ENCODE measurements at places on chromosomes 1 and 21. TPM values are rescaled to one million over a fixed set of nuclear protein-coding genes. Genes with fewer than 3 reads are reported as not detected.

LCE3E gene
- not detected for total RNA-seq

KRTAP20-1 gene
- total RNA-seq = not detected

RAP1GAP gene
- total RNA-seq = not detected

DISP3 gene
- 0.10 TPM for total RNA-seq

ZBTB21 gene
- 9.8 TPM for total RNA-seq

TTC39A gene
- total RNA-seq = 2.3 TPM

TSSK3 gene
- 0.98 TPM for total RNA-seq

TGFB2 gene
- total RNA-seq = 2.3 TPM

CCDC190 gene
- total RNA-seq = 1.9 TPM

MPL gene
- 0.10 TPM for total RNA-seq

GJB5 gene
- not detected for total RNA-seq

TMCC2 gene
- total RNA-seq = 2.0 TPM

IQGAP3 gene
- total RNA-seq = 19.6 TPM

TMPRSS15 gene
- total RNA-seq = not detected

MTARC1 gene
- total RNA-seq = 1.1 TPM

CBR3 gene
- 10.9 TPM for total RNA-seq

PTCH2 gene
- under 0.01 TPM for total RNA-seq

LRRC38 gene
- total RNA-seq = not detected

NUP210L gene
- total RNA-seq = under 0.01 TPM

TLCD4 gene
- total RNA-seq = under 0.01 TPM

UMODL1 gene
- not detected for total RNA-seq

ANGPTL1 gene
- under 0.01 TPM for total RNA-seq

SERTAD4 gene
- total RNA-seq = 3.3 TPM

CLIC6 gene
- total RNA-seq = not detected

RYR2 gene
- 0.10 TPM for total RNA-seq

RNU1-4 gene
- under 0.01 TPM for total RNA-seq

TTLL7 gene
- total RNA-seq = 0.98 TPM

DUSP23 gene
- total RNA-seq = 63.4 TPM

HCN3 gene
- total RNA-seq = 0.65 TPM

COL8A2 gene
- 2.4 TPM for total RNA-seq

S100A12 gene
- not detected for total RNA-seq

GFI1 gene
- total RNA-seq = not detected

MRPL55 gene
- total RNA-seq = 39.2 TPM

AXDND1 gene
- not detected for total RNA-seq

RNF19B gene
- 37.3 TPM for total RNA-seq

AIRE gene
- under 0.01 TPM for total RNA-seq

CITED4 gene
- total RNA-seq = 3.2 TPM

CD5L gene
- not detected for total RNA-seq

DMRTA2 gene
- total RNA-seq = not detected

GNG4 gene
- not detected for total RNA-seq

DDR2 gene
- total RNA-seq = 16.7 TPM

CASQ1 gene
- total RNA-seq = not detected

CRYAA gene
- total RNA-seq = not detected

SLC66A1 gene
- total RNA-seq = 15.4 TPM

Measured in vein endothelial cell (primary cell).